ENCODE measurements at places on chromosomes 12 and 14.

GRCh38 chr14:64721899-64722298, 17.7 kb downstream of the PLEKHG3 start:
- peak; percentile 41 for DNase-seq

DNA sequence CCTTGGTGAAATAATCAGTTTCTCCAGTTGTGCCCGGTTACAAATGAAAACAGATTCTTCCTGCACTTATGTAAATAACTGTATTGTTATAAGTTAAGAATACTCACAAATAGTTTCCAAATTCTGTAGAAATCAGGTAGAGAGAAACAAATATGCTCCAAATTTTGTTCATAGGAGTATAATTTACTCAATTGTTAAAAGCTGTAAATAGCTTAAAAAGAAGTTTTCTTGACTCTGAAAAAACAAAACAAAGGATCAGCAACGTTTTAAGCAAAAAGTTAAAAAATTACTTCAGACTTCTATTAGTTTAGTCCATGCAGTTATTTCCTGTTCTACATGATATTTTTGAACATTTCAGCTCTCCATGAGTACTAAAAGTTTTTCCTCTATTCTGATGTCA, 30.0 kb upstream of the SLC38A4 start:
- DNase-seq: no peak

DNA sequence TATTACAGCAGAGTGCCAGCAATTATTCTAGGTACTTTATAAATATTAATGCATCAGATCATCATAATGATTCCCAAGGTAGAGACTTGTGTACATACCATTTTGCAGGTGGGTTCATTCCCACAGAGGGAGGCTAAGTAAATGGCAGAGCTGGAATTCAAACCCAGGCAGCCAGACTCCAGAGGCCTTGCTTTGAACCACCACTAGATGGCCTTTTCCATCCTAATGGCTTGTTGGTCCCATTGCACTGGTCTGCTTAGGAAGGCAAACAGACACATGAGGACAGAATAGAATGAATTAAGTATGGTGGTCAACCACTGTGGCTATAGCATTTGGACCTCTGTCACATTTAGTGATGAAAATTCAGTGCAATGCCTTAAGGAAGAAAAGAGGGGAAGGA, 158.7 kb downstream of the METTL25 start:
- DNase-seq: no peak

DNA sequence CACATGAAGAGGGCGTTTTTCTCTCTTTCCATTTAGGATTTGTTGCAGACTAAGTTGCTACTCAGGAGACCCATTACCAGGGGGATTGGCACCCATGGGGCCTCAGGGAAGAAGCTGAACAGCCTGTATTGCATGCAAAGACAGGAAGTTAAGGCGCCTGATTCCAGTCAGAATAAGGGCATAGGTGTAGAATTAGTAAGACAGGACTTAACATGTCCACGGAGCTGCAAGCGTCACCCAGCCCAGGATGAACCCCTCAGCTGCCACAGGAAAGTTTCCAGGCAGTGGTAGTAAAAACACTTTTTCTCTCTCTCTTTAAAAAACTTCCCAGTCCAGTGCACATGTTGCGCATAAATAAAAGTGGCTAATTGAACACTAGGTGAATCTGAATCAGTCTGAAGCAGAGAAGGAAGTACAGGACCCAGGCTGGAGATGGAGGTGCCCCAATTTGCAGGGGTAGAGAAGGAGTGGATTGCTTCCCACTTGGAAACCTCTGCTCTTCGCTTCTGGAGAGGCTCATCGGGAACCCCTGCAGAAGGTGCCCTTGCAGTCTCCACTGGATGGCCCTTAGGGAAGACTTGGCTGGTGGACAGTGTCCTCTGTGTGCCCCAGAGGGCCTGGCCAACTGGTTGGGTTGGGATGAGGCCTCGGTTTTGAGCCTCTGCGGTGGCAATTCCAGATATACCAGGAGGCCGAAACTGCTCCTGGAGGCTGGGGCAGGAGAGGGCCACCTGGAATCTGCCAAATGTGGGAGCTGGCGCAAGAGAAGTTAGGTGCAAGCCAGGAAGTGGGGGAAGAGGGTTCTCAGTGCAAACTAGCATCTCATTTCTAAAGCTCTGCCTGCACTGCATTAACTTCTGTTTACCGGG, 10.7 kb upstream of the TBX3 start:
- no peak for DNase-seq

DNA sequence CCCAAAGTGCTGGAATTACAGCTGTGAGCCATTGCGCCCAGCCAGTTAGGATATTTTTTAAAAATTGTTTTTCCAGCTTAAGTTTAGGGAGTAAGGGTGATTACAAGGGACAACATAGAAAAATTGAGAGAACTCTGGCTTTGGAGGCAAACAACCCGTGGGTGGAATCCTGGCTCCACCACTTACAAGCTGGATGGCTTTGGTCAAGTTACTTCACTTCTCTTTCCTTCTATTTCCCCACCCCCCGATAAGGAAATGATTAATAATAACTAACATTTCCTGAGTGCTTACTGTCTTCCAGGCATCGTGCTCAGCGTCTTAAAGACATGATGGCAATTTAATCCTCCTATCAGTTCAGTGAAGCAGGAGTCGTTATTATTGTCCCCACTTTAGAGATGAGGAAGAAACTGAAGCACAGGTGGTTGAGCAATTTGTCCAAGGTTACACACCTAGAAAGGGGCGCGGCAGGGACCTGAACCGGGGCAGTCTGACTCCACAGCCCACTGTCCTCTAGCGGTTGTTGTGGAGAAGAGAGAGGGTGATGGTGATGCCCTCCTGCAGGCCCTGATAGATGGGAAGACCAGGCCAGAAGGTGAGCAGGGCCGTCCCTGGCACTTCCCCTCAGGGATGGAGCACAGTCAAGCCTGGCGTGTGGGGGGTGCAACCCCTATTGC, 16.7 kb upstream of the FAIM2 start:
- DNase-seq: peak; percentile 30

GRCh38 chr12:65055859-65056258, 65.2 kb downstream of the WIF1 start:
- no peak for DNase-seq

GRCh38 chr12:51424662-51425539, at the start of gene SLC4A8:
Gene SLC4A8 (plus strand): TSS chr12:51424831. CDS start chr12:51424988, 157 bp downstream.
- peak; percentile 69 for DNase-seq

GRCh38 chr12:6961695-6962284, 8.7 kb downstream of the PHB2 start:
- no peak for DNase-seq

DNA sequence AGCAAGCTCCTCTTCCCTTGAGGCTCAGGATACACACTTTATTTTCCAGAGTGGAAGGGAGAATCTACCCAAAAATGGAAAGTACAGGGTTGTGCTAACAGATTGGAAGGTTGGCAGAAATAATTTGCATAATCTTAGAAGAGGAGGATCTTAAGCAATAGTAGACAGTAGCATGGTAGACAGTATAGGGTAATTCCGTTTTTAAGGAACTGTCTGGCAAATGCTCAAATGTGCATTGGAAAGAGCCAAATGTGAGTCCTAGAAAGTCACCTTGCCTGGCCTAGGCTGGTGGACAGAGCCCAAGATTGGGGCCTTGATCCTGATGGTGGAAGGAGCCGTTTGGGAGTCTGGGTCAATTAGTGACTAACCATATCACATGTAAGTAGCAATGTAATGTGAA, 13.1 kb upstream of the CARMIL3 start:
- no peak for DNase-seq

DNA sequence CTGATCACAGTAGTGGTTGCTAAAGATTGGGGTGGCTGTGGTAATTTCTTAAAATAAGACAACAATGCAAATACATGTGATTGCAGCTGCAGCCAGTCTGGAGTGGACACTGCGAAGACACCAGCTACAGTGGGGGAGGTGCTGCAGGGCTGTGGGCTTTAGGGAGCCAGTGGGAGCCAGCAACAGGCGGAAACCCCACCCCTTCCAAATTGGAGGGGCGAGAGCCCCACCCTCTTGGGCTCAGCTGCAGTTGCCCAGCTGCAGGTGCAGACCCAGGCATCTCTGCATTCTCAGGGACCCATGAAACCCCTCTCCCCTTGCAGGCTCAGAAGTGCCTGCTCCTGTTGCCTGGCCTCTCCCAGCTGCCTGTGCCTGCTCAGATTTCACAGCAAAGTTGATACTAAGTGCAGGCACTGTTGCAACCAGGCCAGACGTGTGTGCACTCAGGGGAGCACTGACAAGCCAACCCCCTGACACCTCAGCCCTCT, 104.8 kb downstream of the MYF5 start:
- no peak for DNase-seq

DNA sequence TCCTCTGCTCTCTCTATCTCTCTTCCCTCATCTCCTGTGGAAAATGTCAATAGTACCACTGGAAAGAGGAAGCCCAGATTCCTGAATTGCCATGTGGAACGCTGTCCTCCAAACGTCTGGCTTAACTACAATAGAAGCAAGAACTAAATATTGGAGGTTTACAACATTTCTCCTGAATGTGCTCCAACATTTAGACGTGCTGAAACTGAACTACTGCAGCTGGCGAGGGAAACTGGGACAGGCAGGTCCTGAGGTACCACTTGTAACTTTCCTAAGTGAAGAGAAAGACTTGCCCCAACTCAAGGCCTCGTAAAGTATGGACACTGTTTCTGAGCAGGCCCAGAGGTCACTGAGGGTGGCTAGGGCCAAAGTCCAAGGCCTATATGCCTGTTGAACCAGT, 187.7 kb downstream of the NTF3 start:
- no peak for DNase-seq

DNA sequence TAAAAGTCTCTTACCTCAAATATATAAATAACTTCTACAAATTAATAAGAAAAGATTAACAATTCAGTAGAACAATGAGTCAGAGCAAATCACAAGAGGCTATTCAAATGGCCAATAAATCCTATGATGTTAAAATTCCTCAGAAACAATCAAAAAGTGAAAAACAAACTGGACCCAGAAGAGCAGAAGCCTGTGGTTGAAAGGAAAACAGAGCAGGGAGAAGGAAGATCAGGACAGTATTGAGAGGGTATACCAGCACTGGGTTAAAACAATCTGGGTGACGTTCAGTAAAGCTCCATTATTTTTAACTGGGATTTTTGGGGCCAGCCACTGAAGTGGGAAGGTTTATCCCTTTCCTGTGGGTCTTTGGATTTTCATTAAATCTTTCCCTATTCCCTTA, 39.7 kb upstream of the PCED1B start:
- DNase-seq: no peak

GRCh38 chr12:49889361-49890095, 14.2 kb downstream of the FAIM2 start:
- no peak for DNase-seq

Measured in breast epithelium (tissue), 4 donors.